ENCODE measurements at places on chromosomes 3 and 15.

GRCh38 chr3:57985176-57985983 is 22.8 kb upstream of the FLNB start:
- DNase-seq = no peak

GRCh38 chr3:8563146-8563545 is 61.5 kb downstream of the LMCD1 start:
- no peak for DNase-seq

GRCh38 chr15:90994417-90995311 is at the start of gene PRC1:
TSS of gene PRC1 (minus strand) at chr15:90994535. CDS start at chr15:90994417, 118 bp downstream.
- peak; percentile 100 for DNase-seq

DNA sequence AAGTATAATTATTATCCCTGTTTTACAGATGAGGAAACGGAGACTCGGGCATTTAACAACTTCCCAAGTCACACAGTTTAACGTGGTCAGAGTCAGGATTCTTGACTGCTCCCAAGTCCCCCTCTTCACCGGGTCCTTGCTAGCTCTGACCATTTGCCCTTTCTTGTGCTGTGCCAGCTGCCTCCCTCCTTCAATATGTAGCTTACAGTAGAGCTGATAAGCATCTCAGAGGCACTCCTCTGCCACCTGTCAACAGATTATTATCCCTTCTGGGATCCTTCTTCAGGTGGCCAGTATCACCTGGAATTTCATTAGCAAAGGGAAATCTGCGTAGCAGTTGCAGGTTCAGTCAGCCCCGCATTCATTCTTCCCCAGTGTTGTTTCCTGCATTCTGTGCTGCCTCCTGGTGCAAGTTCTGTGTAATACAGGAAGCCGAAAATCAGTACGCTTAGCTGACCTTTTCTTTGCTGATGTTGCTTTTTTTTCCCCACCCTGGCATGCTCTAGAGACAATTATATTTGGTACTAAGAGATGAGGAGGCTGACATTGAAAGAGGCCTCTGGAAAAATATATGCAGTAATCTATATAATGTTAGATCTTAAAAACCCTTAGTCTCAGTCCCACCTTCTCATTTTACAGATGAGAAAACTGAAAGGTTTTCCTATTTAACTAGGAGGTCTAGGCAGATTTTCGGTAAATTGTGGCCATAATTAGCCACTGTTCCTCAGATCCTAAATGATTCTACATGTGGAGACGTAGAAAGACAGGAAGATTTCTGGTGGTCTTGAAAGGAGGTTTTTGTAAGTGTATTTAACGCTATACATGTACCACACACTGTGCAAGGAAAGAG is 24.8 kb downstream of the TMOD2 start:
- peak; percentile 51 for DNase-seq

GRCh38 chr3:42056840-42057239 is 34.3 kb upstream of the TRAK1 start:
- DNase-seq = peak; percentile 22

DNA sequence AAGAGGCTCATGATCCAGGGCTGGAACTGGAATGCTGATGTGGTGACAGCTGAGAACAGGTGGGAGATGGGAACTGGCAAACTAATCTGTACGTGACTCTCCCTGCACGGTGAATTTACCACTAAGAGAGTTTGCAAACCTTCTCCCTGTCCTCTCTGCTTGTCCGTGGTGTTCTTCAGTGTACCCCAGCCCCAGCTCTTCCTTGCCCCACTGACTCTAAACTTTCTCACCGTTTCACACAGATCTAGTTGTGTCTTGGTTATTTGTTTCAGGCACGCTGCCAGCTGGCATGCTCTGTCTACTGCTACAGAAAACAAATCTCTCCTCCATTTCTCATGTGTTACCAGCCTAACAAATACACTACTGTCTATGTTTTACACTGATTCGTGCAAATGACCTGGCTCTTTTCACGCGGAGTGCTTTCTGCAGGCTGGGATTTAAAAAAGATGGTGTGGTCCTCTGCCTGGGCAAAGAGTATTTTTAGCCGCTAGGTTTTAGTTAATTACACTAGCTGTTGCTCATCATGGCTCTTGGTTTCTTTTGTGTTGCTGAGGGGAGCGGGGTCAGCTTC is 192.7 kb upstream of the LRIG1 start:
- DNase-seq = peak; percentile 34

DNA sequence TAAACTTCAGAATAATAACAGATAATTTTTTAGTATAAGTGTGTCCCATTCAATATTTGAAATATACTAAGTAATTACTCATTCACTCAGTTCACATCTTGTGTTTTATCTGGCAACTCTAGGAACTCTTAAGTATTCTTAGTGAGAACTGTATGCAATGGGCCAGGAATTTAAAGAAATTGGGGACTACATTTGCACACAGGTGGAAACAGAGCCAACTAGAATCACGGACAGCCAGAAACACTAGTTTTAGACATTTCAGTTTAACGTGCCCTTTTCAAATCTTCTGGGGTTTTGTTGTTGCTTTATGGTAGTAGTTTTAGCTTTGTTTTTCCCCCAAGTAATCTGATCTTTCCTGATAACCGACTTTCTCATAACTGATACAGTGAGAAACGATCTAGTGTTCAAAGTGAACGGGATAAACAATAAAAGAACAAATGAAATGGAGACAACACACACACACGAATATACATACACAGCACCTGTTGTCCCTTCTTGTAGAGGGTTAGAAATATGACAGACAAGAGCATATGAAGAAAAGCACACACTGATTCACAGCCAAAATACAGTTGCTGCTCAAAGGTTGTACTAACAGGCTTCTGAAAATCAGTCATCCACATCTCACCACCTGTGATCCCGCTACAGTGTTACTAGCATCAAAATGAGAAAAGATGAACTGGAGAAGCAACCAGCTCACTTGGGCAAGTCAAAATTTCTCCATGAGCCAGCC is 167.0 kb downstream of the FMN1 start:
- DNase-seq = no peak

DNA sequence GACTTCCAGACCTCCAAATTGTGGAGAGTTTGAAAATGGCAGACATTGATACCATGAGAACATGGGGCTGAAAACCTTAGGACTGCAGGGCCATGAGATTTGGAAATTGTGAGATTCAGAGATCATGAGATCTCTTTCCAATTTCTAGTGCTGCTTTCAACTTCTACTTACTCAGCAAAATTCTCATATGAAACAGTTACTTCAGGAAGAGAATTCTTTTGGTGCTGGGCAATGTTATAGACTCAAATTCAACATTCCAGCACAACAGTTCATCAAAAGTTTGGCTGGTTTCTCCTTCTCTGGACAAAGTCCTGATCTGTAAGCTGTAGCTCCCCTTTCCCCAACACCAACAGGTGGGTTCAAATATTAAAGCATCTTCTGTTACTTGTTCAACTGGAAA is 506.9 kb upstream of the NECTIN3 start:
- DNase-seq = no peak

DNA sequence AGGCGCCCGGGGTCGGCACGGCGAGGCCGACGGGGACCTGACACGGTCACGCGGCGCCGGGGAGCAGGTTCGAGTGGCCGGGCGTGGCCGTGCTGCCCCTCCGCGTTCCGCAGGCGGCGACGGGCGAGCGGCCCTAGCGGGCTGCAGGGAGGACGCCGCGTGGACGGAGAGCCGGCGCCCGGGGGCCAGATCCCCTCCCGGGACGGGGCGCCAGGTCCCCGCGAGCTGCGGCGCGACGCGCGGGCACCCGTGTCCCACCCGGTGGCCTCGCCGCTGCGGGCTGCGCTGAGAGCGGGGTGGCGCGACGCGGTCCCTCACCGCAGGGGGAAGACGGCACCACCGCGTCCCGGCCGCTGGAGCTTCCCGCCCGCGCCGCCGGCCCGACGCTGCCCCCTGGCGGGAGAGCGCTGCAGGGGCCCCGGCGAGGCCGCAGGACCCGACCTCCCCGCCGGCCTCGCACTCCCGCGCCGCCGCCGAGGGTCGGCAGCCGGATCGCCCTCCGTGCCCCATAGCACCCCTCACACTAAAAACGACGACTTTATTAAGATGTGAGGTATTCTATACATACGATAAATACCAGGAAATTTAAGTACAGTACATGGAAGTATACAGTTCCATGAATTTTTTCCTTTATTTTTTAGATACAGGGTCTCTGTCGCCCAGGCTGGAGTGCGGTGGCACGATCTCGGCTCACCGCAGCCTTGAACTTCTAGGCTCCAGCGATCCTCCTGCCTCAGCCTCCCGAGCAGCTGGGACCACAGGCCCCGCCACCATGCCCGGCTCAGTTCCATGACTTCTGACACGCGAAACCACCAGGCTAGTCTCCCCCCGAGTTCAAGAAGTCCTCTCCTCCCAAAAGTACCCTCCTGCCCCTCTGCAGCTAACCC is 1.3 kb upstream of the PIGZ start:
- peak; percentile 47 for DNase-seq

- no peak for DNase-seq
Measured at GRCh38 chr3:129715854-129716253, 109.4 kb upstream of the PLXND1 start.

DNA sequence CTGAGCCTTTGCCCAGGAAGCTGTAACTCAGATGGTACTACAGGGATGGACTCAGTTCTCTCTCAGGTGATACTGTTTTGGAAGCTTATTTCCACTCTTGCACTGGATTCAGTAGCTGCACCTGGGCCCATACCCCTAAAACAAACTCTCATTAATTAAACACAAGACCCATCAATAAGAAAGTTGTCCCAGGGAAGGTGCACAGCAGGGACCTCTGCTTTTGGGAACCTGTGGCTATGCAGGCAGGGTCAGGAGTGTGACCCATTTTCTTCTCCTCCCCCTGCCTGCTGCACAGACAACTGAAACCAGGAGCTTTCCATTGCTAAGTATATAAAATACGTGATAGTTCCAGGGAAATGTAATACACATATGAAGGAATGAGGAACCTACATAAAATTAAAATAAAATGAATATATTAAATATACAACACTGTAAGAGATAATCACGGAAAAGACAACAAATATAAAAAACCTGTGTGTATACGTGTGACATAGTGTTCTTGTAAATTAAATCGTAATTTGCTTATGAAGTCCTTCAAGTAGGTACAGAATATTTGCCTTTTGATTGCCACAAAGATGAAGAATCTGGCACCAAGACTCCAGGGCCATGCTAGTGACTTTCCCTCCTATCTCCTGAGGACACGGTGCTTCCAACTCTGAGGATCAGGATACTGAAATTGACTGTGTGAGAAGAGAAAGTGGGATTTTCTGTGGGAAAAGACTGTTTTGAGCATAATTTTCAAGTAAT is 101.6 kb upstream of the GOLGA6L6 start:
- no peak for DNase-seq

DNA sequence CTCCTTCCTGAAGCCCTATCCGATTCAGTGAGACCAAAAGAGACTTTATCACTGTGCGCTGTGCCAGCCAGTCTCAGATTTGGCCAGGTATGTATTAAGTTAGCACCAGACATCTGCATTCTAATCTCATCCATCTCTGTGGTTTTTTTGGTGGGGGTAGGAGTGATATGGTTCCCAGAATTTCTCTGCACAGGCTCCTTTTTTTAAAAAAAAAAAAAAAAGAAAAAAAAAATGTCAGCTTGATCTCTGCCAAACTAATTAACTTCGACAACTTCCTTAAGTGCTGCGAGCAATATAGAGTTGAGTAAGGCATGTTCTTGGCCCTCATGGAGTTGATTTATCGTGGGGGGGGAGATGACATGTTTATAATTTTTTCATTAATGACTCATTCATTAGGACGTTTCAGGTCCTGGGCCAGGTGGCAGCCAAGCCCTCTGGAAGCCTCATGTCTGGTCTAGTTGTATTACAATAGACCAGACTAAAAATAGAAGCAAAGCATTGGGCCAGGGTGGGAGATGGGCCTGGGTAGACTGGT is 12.9 kb downstream of the SLCO3A1 start:
- no peak for DNase-seq

- DNase-seq = no peak
Measured at GRCh38 chr3:11651900-11652299, 8.2 kb upstream of the VGLL4 start.

- no peak for DNase-seq
Measured at GRCh38 chr3:151200586-151200985, 2.4 kb downstream of the GPR171 start.

DNA sequence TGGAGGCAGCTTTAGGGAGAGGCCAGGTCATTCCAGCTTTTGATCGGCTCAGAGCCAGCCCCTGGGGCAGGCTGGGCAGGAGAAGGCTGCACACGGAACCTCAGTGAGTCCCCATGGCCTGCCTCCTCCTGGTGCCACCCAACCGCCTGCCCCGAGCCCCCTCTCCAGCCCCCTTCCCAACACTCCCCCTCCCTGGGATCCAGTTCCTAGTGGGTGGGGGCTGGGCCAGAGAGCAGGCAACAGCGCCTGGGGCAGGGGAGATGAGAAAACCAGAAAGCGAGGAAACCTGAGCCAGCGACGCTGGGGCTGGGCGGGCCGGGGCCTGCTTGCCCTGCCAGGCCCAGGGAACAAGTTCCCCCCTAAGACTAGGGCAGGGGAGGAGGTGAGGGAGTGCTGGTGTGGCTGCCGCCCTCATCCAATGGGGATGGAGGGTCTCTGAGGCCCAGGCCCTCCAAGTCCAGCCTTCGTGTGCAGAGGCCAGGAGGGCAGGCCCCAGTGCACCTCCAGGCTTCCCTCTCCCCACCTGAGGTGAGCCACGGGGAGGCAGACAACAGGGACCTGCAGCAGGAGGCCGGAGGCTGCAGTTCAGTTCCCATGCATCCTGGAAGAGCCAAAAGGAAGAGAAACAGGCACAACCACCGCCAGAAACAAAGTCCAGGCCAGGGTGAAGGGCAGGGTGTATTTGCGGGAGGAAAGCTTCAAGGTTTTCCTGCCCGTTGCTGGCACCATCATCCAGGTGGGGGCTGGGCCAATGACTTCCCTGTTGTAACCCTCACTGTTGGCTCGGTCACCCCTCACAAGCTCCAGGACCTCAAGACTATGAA is 4.0 kb upstream of the SEMA3F start:
- no peak for DNase-seq

- no peak for DNase-seq
Measured at GRCh38 chr3:187377842-187378241, 9.7 kb downstream of the RTP4 start.

DNA sequence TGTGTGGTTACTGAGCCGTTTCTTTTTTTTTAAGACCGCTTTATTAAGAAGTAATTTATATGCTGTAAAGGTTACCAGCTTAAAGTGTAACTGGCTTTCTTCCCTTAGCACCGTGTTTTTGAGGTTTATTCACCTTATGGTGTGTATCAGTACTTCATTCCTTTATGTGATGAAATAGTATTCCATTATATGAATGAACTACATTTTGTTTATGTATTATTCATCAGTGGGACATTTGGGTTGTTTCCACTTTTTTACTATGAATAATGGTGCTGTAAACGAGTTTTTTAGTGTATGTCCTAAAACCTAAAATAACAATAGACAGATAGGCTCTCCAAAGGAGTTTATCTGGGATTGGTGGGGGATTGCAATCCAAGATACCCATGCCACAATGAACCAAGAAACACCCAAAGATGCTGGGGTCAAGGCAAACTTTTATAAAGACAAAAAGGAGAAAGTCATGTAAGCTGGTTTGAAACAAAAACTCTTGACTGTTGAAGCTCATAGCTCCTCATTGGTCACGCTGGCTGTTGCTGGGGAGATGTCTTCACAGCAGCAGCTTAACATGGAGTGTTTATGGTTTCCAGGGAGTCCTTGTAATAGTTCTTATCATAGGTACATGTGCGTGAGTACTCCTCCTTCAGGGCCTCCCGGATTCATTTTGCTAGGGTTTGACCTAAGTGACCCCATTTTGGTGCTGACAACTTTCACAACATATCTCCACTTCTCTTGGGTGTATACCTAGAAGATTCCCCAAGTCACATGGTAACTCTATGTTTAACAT is 16.0 kb downstream of the TM2D3 start:
- no peak for DNase-seq
